ENCODE measurements at places on chromosomes 11 and 22. TPM values are rescaled to one million over a fixed set of nuclear protein-coding genes. Genes with fewer than 3 reads are reported as not detected.

DNA sequence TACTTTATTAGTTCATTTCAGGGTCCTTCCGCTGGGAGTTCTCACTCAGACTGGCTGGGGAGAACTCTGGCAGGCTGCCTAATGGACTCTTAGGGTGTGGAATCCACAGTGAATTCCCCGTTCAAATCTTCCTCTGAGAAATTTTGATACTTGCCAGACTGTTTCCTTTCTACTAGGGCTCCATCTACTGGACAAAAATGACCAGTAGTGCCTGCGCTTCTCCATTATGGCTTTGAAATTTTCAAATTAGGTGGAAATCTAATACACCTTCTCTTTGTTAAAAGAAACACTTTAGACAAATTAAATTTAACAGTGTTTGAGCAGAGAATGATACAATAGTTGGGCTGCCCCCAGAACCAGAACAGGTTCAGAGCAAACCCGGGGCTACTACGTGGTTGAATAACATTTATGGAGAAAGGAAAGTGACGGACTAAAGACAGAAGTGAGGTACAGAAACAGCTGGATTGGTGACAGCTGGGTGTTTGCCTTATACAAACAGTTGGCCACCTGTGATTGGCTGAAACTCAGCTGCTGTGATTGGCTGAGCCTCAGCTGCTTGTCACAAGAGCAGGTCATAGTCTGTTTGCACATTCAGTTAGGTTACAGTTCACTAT lies 52.9 kb upstream of the FDX1 start:
- DNase-seq: peak; percentile 77

GRCh38 chr22:47486569-47487312 lies 724.3 kb downstream of the TBC1D22A start:
- no peak for DNase-seq

- no peak for DNase-seq
Observed at GRCh38 chr22:24067587-24068376, 56.7 kb downstream of the CABIN1 start.

DNA sequence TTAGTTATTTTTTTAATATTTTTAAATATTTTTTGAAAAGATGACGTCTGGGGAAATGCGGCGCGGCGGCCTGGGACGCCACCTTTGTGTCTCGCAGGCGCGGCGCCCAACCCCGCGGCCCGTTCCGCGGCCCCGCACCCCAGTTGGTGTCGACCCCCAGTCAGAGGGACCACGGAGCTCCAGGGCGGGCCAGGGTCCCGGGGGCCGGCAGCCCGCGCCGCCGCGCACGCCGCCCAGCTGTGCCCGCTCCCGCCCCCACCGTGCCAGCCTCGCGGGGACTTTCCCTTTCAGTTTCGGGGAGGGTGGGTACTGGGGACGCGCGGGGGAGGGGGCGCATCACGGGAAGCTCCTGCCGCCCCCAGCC lies 1.6 kb downstream of the CCND1 start:
- no peak for DNase-seq

GRCh38 chr11:46345881-46346484 lies 1.3 kb upstream of the DGKZ start:
- DNase-seq: no peak

DNA sequence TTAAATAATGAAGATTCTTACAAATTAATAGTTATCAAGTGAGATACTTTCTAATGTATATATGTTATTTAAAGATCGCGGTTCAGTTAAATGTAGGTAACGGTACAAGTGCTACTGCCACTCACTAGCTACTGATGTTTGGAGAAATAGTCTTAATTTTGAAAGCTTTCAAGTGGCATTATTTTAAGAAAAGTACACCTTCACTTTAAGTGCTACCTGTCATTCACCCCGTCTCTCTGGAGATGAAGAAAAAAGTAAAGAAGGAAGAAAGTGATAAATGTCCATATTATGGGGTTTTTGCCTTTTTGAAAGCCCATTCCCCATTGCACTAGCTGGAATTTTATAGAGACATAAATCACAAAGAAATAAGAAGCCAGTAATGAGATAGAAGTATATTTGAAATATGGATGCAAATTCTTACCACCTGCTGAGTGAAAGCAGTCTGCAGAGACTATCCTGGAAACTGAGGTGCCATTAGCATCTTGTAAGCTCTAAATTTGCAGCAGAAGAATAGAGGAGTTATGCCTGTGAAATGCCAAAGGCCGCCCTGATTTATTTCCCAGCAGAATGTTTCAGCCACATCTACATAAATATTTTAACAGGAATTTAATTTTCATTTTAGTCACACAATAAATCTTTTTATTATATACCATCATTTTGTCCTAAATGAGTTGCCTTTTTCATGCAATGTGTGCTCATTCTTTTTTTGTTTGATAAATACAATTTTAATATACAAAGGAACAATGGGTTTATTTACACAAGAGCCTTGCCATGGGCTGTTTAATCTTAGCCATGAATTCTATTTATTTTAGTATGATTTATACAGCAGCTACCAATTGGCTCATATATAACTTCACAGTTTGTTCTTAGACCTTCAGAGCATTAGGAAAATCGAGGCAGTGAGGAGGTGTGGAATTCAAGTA lies 489.9 kb upstream of the RAG2 start:
- no peak for DNase-seq

- no peak for DNase-seq
Observed at GRCh38 chr22:50723991-50724390, 14.0 kb upstream of the ACR start.

DNA sequence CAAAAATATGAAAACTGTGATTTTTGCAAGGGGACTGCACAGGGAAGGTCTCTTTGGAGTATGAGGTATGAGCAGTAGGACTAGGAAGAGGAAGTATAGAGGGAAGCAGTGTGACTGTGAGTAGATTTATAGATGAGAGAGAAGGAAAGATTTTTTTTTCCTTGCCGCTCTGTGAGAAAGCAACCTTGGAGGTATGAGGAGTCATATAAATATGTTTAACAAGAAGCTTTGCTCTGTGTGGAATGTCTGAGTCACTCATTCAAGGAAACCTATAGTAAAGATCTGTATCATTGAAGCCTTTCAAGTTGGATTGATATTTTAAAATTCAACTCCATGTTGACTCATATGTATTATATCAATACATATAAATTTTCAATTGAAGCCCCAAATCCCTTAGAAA lies 26.2 kb downstream of the DNHD1 start:
- DNase-seq: no peak

DNA sequence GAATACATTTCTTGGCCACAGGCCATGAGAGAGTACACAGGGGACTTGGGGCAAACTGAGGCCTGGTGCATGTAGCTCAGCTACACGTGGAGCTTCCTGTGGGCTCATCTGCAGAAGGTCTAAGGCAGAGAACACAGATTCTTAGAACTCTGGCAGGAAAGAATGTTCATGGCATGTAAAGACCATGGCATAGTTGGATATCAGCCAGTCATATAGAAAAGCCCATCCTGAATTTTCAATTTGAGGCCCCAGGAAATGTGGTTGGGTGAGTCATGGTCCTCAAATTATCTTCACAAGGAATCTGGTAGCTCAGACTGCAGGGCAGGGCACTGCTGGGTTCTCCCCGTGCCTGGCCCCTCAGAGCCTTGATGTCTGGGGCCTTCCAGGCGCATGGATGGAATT lies 13.7 kb upstream of the ST3GAL4 start:
- DNase-seq: no peak

DNA sequence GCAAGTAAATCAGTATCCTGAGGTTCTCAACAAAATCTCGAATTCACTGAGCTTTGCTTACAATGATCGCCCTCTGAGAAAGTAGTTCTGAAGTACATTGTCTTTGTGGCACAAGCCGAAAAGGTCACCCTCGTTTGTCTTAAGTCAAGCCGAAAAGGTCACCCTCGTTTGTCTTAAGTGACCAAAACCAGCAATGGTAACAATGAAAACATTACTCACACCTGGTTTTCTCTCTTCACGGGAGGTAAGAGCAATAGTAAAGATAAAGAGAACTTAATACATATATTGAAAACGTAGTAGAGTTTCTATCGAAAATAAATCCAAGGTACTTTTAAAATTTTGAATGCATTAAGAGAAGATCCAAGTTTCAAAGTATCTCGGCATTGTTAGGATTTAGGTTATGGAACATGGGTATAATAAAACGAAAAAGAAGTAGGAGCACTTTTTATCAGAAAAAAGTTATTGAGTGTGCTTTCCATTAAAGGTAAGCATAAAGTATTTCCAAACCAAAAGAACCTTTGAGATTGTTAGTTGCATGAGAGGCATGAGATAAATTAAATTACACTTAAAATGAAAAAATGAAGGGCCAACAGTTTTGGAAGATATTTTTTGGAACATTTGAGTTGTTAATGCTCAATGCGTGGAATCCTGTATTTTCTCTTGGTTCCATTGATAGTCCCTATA lies 1.2 kb downstream of the BARX2 start:
- no peak for DNase-seq

- DNase-seq: no peak
Observed at GRCh38 chr22:37334859-37335805, 52.8 kb downstream of the CYTH4 start.

DNA sequence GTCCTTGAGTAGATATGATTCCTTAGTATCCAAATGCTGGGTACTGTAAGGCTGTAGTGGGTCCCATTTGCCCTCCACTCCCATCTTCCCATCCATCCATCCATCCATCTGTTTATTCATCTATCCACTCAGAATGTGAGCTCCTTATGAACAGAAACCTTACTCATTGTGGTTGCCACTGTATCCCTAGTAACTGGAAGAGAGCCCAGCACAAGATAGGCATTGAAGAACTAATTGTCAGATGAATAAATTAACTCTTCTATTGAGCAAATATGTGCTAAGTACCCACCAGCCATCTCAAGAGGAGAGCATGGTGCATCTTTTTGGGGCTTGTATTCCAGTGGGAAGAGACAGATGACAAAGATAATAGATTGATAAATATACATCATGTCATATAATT lies 86.4 kb upstream of the SEZ6L start:
- no peak for DNase-seq

DNA sequence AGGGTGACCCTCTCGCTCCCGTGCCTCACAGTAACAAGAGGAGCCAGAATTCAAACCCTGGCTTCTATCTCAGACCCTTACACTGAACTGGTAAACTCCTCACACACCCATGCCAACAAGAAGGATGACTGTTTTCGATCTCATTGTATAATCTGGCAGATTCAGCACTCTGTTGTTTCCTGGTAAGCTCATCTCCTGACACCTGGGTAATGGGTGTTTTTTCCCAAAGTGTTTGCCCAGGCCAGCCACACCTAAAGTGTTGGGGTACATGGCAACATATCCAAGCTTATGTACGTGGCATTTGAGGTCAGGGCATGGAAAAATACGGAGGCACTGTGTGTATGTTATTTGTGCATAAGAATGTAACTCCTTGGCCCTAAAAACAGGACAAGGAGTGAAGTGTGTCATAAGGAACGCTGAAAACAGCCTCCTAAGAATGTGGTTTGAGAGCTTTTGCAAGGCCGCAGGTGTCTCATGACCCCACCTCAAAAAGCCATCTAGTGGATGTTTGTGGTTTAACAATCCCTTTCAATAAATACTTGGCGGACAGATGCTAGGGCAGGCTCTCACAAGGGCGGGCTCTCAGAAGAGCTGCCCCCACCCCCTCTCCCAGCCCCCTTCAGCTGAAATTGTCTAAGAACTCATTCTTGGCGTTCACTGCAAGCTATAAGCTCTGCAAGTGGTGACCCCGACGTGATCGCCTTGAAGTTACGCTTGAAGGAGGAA lies at the start of gene MS4A15:
Gene MS4A15 (plus strand): TSS at position 561 of the 726 bp plus-strand sequence. CDS start 6,867 bp downstream, outside the sequence.
- DNase-seq: no peak

- DNase-seq: no peak
Observed at GRCh38 chr11:67648140-67648795, 2.3 kb downstream of the ACY3 start.

DNA sequence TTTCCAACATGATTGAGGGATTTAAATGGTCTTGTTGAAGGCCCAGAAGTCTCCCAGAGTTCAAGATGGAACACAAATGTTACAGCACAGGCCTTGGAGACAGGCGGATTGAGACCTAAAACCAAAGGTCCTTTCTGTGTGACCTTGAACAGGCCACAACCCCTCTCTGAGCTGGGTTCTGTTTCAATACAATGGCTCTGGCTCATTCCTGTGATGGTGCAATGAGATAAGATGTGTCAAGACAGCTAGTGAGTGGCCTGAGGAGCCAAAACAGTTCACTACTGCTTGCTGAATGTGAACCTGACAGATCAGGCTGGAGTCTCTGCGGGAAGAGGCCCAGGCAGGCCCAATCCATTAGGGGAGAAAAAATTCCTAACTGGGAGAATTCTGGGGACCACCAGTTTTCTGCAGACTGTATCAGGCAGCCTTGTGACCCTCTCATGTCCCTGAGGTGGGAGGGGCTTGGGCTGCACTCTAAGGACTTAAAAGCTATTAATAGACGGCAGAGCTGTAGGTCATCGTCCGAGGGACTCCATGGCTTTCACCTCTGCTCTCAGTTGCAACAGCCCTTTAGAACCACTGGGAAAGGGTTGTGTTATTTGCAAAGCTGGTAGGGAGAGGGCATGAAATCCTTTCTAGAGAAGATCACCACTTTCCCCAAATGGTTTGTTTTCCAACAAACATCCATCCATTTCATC lies 126.1 kb upstream of the TEAD1 start:
- no peak for DNase-seq

DNA sequence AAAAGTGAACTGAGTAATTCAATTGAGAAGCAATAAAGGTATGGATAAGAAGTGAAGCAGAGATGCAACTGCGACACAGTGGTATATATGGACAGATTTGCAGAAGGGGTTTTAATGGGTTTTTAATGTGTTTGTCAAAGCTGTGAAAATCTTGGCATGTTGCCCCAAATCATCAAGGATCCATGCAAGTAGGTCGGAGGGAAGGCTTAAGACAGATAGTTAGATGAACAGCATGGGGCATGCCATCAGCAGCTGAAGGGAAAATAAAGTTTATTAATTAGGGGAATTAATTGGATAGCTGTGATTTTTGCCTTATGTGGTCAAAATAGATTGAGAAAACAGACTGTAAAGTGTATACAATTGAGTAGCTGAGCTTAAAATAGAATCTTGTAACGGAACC lies 840.1 kb downstream of the JRKL start:
- no peak for DNase-seq

- DNase-seq: no peak
Observed at GRCh38 chr22:24681236-24681635, 78.2 kb downstream of the GGT1 start.

Gene RAPSN
- polyA plus RNA-seq: 0.13 TPM

Gene CARD10
- polyA plus RNA-seq: 18.0 TPM

Gene OR4S2
- not detected for polyA plus RNA-seq

Gene BBOX1
- polyA plus RNA-seq: 62.2 TPM

Gene TLCD5
- polyA plus RNA-seq: 11.6 TPM

Gene MYO18B
- polyA plus RNA-seq: 0.06 TPM
